ENCODE measurements at places on chromosomes 4 and X.

GRCh38 chr4:80072228-80072743 lies 743 bp downstream of the ANTXR2 start:
- DNase-seq: peak; percentile 68

DNA sequence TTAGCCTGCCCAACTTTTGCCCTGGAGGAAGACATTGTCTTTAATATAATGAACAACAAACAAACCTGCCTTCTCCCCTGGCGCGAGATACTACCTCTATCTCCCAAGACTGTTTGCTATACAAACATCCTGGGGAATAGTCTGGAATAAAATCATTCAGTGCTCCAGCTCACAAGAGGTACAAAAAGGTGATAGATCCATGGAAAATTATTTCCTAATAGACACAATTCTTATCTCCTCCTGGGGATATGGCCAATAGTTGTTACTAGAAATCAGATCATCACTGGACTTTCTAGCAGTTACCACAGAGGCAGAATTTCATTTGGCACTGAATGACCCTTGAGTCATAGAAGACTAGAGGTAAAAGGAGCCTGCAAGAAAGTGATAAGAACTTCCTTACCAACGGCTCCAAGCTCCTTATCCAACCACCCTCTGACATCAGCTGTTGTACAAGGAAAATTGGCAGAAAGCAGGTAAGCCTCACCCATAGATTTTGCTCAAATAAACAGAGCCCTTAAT lies 38.1 kb downstream of the MID1 start:
- DNase-seq: no peak

DNA sequence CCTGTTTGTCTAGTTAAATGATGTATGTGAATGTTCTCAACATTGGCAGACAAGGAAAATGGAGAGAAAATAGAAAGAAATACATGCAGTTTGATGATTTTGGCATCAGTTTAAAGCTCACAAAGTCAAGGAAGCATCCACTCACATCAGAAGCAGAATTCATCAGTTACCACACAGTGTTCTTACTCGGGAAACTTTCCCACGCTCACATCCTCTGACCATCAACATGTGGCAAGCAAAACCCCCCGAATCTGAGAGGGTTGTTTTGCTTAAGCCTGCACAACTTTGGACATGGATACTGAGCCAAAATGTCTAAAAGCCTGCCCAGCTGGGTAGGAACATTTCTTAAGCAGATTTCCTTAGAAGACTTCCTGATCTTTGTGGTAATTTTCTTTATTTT lies 407.6 kb downstream of the ANKRD50 start:
- no peak for DNase-seq

DNA sequence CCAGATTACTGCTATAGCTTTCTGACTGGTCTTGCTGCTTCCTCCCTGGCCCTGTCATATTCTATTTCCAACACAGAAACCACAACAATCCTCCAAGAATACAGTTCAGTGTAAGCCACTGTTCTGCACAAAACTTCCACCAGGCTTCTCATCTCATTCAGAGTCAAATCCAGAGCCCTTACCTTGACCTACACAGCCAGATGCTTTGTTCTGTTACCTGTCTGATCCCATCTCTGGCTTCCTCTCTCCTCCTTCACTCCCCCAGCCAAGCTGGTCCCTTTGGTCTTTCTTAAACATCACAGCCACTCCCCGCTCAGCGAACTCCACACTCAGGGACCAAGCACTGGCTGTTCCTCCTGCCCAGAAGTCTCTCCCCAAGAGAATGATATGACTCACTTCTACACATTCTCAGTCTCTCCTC lies 84.8 kb upstream of the BMP2K start:
- DNase-seq: no peak

DNA sequence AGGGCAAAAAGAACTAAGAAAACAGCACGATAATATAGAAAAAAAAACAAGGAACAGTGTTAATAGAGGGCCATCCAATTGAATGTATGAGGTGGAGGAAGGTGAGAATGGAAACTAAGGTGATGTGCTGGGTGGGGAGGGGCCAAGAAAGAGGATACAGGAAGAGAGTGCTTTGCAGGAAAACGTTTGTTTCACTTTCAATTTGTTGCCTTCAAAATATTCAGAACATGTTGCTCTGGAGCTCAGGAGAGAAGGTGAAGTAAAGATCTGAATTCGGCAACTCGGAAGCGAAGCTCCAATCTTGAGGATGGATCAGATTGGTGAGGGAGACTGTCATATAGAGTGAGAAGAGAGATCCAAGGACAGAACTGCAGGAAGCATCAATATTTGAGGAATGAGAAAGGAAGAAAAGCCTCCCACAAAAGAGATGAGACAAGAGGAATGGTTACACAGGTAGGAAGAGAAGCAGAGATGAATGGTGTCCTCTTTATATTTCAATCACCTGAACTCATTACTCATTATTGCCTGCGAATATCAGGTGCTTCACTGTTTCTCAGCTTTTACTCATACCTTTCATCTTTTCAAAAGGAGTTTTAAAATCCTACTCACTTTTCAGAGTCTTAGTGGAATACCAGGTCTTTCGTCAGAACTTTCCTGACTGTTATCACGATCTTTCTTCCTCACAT lies 14.7 kb upstream of the SEC24D start:
- no peak for DNase-seq
